Right lung (tissue), 10 donors: ENCODE measurements at places on chromosomes 4 and X. TPM values are rescaled to one million over a fixed set of nuclear protein-coding genes. Genes with fewer than 3 reads are reported as not detected.

The TNIP2 gene
- polyA plus RNA-seq: 18.5 TPM

The SPATA18 gene
- 12.6 TPM for polyA plus RNA-seq

The CTAG2 gene
- not detected for polyA plus RNA-seq

The CENPU gene
- 20.8 TPM for polyA plus RNA-seq

The SLC4A4 gene
- 39.1 TPM for polyA plus RNA-seq

The PRR32 gene
- not detected for polyA plus RNA-seq

The ETDB gene
- 0.50 TPM for polyA plus RNA-seq

The MAB21L2 gene
- polyA plus RNA-seq: not detected

GRCh38 chr4:80264352-80264647, 2.2 kb upstream of the FGF5 start:
- DNase-seq: no peak

DNA sequence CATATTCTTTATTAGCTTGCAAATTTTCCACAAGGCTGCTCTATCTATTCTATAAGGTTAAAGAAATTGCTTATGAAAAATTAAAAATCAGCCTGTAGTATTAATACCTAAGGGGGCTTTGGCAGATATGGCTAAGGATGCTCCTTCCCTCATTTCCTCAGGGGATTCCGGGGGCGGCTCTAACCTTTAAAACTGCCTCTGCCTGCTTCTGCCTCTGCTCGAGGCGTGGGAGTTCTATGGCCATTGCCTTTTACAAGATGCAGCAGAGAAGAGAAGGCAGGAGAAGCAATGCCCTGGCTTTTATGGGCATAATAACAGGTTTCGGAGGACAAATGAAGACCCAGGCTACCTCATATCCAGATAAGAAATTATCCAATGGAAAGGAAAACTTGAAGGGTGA, 8.6 kb upstream of the CDKN2AIP start:
- DNase-seq: no peak

- DNase-seq: no peak
Observed at GRCh38 chr4:140003876-140004548, 150.0 kb downstream of the MAML3 start.

GRCh38 chrX:10514891-10515290, 105.5 kb downstream of the MID1 start:
- peak; percentile 46 for DNase-seq

GRCh38 chr4:98298022-98298421, 36.8 kb downstream of the RAP1GDS1 start:
- no peak for DNase-seq

- no peak for DNase-seq
Observed at GRCh38 chr4:78622253-78622979, 70.8 kb downstream of the ANXA3 start.

DNA sequence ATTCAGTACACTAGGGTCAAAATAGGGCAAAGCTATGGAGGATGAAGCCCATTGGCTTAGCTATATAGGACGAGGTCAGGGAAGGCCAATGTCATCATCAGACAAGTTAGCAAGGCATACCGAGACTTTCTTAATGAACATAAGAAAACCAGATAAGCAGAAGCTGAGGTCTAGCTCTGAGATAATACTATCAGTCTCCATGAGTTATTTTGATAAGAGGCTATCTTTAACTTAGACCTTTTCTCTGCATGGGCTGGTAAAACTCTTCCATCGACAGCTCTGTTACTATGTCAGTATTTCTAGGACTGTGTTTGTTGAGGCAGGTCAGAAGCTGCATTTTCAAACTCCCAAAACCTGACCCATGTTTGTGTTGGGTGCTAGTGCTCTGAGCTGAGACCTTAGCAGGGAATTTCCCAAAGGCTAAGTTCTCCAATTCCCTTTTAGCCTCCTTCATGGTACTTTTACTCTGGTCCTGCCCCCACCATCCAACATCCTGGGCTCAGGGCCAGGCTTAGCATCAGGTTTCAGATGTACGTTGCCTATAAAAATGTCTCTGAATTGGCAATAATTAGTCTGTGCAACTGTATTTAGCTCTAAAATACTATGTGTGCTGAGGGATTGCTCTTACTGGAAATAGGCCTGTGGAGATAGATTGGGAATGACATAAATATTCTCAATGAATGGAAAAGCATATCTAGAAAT, 29.3 kb upstream of the LRAT start:
- no peak for DNase-seq

DNA sequence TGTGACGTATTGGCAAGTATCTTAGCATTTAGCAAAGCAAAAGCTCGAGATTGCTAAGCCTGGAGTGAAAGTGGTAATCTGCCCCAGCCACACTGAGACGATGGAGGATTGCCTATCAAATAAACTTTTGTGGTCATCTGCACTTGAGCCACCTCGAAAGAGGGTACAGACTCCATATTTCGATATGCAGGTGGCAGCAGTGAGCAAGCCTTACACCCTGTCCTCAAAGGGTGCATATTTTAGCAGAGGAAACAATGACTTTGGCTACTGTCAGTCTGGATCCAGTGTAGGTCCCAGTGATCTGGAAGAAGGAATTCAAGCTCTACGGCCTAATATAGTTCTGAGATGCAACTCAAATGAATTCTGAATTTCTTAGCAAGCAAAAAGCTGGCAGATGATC, 153.9 kb downstream of the ATG4A start:
- no peak for DNase-seq

- DNase-seq: no peak
Observed at GRCh38 chr4:103018391-103019307, 856 bp downstream of the SLC9B1 start.

DNA sequence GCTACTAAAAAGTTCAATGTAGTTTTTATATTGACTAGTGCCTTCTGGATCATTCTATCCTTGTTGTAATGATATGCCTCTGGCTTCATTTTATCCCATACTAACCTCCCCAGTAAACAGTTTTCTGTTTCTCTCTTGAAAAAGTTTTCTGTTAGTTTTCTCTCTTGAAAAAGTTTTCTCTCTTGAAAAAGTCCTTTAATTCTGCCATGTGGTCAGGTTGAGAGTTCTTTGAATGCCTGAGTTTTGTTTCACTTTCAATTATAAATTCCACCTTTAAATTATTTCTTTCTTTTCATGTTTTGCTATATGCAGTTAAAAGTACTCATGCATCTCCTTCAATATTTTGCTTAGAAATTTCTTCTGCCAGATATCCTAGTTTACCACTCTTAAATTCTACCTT, 1139.6 kb downstream of the STPG2 start:
- DNase-seq: no peak

GRCh38 chr4:119933606-119934005, 133.0 kb downstream of the MAD2L1 start:
- no peak for DNase-seq

DNA sequence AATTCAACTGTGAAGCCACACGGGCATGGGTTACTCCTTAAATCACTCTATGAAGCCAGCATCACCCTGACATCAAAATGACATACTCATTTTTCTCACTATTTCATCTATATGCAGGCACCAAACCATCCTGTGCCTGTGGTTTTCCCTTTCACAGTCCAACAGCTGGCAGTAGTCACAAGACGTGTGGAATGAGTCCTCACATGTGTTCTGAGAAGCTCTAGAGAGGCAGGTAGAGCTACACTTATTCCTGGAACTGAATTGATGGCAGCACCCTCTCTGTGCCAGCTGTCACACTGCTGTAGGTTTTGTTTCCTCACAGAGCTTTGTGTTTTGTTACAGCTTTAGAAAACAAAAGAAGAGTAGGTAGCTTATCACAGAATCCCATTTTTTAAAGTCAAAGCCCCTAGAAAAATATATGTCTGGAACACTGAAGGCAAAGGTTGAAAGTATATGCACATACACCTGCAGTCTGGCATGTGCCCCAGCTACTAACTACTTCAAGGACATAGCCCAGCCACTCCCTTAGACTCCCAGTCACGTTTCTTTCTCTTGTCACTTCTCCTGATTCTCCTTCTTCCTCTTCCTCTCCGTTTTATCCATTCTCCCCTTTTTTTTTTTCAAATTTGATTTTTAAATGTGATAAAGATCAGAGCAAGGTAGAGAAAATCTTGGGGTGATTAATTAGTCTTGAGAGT, 107.1 kb downstream of the ANXA10 start:
- no peak for DNase-seq

DNA sequence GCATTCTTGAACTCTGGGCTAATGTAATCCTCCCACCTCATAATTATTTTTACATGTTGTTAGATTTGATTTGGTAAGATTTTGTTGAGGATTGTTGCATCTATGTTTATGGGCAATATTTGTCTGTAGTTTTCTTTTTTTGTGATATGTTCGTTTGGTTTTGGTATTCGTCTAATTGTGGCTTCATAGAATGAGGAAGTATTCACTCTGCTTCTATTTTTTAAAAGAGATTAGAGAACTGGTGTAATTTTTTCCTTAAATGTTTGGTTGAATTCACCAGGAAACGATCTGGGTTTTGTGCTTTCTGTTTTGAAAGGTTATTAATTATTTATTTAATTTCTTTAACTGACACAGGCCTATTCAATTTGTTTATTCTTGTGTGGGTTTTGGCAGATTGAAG, 161.2 kb upstream of the NUDT6 start:
- no peak for DNase-seq
